CD4-positive, alpha-beta T cell treated with Interferon gamma for 1 hour (primary cell): ENCODE measurements at places on chromosomes 16 and 17.

DNA sequence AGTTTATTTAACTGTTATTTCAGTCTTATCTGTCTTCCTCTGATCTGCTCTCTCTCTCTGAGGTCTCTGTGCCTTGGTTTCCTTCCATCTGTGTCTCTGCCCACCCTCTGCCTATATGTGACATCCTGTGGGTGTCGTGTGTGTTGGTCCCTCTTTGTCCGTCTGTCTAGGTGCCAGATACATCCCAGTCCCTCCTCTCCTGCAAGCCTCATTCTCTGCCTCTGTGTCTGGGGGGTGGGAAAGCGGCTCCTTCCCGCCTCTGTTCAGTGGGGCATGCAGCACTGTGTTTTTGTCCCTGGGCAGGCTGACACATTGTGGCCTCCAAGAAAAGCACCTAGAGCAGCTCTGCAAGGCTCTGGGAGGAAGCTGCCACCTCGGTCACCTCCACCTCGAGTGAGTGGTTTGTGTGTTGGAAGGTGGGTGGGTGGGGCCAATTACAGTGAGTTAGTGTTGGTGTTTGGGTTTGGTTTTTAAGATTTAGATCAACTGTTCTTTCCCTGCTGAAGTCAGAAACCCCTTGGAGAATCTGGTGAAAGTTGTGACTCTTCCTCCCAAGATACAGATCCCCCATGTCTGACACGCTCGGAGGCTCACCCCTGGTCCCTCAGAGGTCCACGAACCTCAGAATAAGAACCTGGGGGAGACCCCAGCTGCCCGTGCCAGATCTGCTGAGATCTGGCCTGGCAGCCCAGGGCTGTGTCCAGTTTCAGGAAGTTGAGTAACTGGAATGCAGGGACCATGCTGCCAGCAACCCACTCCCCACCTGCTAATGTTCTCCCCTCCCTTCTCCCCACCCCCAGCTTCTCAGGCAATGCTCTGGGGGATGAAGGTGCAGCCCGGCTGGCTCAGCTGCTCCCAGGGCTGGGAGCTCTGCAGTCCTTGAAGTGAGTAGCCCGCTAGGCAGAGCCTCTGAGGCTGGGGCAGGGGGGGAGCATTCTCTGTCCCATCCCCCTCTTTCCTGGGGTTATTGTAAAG lies 50.9 kb upstream of the CPNE2 start:
- peak; percentile 78 for DNase-seq

GRCh38 chr16:3695610-3696369 lies 21.5 kb downstream of the TRAP1 start:
- no peak for DNase-seq

- no peak for DNase-seq
Observed at GRCh38 chr16:14110728-14111251, 39.7 kb downstream of the MRTFB start.

DNA sequence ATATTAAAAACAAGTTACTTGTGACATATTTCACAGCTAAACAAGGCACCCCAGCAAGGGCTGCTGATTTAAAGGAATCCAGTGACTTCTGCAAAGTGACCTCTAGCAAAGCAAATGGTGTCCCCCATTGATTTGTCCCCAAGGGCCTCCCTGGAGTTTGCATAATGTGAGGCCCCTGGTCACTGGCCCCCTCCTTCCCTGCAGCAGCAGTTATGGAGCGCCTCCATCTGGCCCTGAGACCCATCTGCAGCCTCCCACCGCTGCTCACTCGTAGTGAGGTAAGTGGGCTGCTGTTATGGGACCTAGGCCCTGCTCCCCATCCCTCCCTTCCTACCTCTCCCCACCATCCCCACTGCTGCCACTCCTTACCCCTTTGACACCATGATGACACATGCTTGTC lies 19.6 kb upstream of the EEF2K start:
- no peak for DNase-seq

DNA sequence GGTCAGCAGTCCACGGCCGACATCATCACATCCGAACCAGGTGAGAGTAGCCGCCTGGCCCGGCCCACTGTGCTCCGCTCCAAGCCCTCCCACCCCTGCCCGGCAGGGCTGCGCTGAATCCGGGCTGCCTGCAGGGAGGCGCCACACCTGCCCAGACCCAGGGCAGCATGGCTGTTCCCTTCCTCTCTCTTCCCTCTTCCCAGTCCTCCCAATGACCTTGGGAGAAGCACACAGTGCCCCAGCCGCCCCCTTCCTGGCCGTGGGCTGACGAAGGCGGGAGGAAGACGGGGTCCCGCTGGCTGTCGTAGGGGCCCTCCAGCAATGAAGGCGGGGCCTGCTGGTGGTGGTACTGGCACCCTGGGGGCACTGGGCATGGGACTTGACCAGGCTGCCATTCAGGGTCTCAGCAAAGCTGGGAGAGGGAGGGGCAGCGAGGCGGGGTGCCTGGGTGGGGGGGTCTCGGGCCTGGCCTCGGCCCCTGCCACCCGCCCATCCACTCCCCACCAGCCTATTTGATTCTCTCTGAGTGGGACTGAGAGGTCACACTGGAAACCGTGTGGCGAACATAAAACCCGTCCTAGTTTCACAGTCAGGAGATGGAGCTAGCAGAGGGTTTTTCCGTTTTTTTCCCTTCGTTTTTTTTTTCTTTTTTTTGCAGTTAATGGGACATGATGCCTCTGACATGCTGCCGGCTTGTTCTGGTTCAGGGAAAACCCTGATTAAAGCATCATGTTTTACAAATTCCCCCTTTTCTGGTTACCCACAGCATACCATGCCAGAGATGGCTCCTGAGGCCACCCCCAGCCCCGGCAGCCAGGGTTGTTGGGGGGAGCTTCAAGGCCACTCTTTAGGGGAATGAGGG lies 50.6 kb downstream of the BAHCC1 start:
- DNase-seq, result no peak

DNA sequence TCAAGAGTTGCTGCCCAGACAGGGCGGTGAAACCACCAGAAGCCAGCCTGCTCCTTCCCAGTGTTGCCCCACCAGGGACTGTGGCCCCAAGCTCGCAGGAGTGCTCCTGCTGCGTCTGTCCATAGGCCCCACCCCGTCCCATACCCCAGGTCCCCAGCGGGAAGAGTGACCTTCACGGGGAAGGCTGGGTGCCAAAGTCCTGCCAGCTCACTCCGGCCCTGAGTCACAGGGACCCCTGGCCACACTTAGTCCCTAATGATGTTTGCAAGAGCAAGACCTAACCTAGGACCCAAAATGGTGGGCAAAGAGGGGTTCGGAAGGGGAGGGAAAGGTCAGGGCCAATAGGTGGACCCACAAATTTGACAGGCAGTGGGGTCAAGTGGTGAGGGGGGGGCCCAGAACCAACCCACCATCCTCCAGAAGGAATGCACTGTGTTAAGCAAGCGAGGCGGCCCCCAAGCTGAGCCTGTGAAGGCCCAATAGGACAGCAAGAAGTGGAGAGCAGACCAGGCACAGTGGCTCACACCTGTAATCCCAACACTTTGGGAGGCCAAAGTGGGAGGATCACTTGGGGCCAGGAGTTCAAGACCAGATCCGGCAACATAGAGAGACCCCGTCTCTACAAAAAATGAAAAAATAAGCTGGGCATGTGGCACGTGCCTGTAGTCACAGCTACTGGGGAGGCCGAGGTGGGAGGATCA lies 3.3 kb downstream of the DOK4 start:
- no peak for DNase-seq

GRCh38 chr16:8088820-8089338 lies 501.4 kb downstream of the TMEM114 start:
- DNase-seq, result no peak

GRCh38 chr17:42647778-42648177 lies 11.3 kb upstream of the TUBG2 start:
- DNase-seq, result no peak

DNA sequence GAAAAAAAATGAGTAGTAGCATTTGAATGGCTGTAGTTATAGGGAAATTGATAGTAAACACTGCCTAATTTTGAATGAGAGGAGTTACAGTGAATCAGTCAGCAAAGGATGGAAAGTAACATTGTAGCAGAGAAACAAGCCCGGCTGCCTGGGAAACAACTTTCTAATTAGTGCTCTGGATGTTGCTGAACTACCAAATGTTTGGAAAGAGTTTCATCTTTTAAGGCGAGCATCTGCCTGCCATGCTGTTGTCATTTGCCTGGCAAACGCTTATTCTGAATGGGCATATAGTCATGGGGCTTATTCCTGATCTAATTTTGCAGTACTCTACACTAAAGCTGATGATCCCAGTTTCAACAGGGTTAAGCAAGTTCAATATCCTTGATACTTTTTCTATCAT lies 138.6 kb downstream of the CDH11 start:
- no peak for DNase-seq

GRCh38 chr17:15886804-15887203 lies 58.1 kb upstream of the ADORA2B start:
- peak; percentile 2 for DNase-seq

GRCh38 chr17:16199093-16199492 lies 16.2 kb downstream of the NCOR1 start:
- DNase-seq, result no peak

GRCh38 chr17:2194889-2195335 lies 108.7 kb downstream of the SMG6 start:
- DNase-seq, result no peak

GRCh38 chr16:4213737-4214136 lies 28.1 kb downstream of the SRL start:
- no peak for DNase-seq

DNA sequence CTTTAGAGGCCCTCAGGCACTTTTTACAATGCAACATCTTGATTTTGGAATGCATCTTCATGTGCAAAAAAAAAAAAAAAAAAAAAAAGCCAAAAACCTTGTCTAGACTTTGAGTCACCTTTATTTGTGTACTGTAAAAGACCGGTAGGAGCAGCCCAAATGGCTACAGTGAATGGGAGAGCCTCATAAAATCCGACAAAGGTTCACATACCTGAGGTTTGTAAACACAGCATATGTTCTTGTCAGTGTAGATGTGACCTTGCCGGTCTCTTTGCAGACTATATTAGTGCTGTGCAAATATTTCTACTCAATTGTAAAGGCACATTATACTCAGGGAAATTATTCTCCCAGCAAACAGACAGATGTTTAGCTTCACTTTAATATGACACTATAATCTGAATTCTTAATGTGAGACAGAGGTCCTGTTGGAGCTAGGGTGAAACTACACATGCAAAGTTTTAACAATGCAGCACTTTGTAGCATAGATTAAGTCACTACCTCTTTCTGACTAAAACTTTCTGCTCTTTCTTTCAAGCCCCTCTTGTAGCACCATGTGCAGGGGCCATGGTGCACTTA lies 211.3 kb downstream of the CA10 start:
- no peak for DNase-seq

DNA sequence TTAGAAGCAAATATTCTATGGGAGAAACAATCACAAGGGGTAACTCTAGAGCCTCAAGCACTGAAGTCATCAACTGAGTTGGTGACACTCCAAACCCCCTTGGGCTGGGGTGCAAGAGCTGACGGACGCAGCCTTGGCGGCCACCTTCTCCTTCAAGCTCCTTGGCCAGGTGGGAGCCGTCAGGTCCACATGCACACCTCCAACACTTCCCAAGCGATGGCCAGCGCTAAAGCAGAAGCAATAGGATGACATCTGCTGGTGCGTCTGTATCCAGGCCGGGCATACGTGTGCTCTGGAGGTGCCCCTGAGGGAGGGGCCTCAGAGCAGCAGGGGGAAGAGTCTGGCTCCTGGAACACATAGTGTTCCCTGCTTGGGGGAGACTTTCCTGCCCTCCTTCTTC lies 12.2 kb upstream of the FOXJ1 start:
- no peak for DNase-seq

- DNase-seq, result no peak
Observed at GRCh38 chr16:8572919-8573724, 17.2 kb downstream of the TMEM114 start.

DNA sequence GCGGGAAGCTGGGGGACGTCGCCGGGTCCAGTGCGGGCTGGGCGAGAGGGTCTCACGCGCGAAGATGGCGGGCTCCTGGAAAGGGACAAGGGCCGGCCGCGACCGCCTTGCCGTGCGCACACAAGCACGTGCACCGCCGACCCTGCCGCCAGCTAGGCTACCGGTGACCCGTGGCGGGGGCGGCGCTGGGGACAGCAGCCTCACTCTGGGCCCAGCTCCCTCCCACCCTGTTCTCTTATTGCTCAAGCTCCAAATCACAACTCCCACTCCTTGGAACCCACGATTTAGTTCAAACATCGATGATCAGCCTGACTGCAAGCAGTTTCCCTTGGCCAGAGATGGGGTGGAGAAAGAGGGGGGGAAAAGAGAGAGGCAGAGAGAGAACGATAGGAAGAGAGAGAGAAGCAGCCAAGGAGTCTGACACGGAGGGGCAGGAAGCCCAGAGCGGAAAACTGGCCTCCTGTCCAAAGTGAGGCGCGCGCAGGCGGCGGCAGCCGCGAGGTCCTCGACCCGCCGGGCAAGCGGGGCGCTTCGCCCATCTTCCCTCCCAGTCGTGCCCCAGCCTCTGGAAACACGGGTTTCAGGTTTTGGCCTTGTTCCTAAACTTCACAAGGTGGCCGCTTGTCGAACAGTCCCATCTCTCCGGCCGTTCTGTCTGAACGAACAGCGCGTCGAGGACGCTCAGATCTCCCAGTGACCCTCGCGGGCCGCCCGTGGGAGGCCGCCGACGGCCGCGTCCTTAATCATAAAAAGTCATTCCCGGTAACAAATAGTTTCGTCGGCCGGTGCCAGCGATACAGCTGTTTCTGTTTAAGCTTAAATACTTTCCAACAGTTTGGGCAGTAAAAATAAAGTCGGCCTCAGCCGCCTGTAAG lies 1.7 kb upstream of the CBX8 start:
- no peak for DNase-seq

- DNase-seq, result no peak
Observed at GRCh38 chr17:44757045-44757917, 1.5 kb upstream of the ADAM11 start.

- DNase-seq, result no peak
Observed at GRCh38 chr17:60819447-60820130, 141.9 kb downstream of the BCAS3 start.

DNA sequence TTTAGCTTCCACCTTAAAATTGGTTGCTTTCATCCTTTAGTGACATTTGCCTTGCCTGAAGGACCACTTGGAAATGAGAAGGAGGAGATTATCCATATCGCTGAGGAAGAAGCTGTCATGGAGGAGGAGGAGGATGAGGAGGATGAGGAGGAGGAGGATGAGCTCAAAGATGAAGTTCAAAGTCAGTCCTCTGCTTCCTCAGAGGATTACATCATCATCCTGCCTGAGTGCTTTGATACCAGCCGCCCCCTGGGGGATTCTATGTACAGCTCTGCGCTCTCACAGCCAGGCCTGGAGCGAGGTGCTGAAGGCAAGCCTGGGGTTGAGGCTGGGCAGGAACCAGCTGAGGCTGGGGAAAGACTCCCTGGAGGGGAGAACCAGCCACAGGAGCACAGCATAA lies 11.5 kb upstream of the TMEM106A start:
- DNase-seq, result no peak

DNA sequence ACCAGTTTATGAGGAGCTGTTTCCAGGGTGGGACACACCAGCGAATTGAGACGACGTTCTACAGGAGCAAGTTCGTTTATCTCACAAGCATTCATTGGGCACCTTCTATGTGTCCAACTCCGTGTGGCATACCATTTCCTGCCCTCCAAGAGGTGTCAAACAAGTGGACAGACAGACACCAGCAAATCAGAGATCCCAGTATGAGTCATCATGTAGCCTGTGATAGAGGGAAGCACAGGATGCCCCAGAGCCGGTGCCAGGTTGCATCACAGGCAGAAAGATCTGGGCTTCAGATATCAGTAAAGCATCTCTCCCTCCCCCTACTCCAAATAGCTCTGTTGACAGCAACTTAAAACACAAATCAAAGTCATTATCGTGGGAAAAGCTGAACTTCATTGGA lies 31.8 kb upstream of the MAF start:
- DNase-seq, result no peak

GRCh38 chr16:84359326-84359725 lies 9.0 kb upstream of the ATP2C2 start:
- DNase-seq, result no peak

GRCh38 chr16:13105427-13105826 lies 204.0 kb downstream of the SHISA9 start:
- no peak for DNase-seq

GRCh38 chr17:10429421-10430045 lies 7.8 kb upstream of the MYH8 start:
- no peak for DNase-seq
